ENCODE measurements at places on chromosomes 1 and 21. TPM values are rescaled to one million over a fixed set of nuclear protein-coding genes. Genes with fewer than 3 reads are reported as not detected.

Gene EFHD2
- 239 TPM for total RNA-seq

Gene VWA1
- total RNA-seq, result 18.3 TPM

Gene PHLDA3
- 156 TPM for total RNA-seq

Gene CRP
- total RNA-seq, result not detected

Gene KMO
- total RNA-seq, result 1.4 TPM

Gene PER3
- total RNA-seq, result 0.91 TPM

Gene FNBP1L
- 21.7 TPM for total RNA-seq

Gene TCHH
- 0.25 TPM for total RNA-seq

Gene CD34
- not detected for total RNA-seq

Gene PDPN
- total RNA-seq, result not detected

Gene OR2T35
- not detected for total RNA-seq

Gene OR2L8
- total RNA-seq, result not detected

Gene SYDE2
- total RNA-seq, result 0.88 TPM

Gene VWA5B1
- total RNA-seq, result not detected

Gene C1orf185
- total RNA-seq, result not detected

Gene PLCH2
- total RNA-seq, result 0.33 TPM

Gene SPRR1A
- total RNA-seq, result not detected

Gene RGSL1
- not detected for total RNA-seq

Gene SLC26A9
- 0.05 TPM for total RNA-seq

Gene ADAM30
- not detected for total RNA-seq

Gene AMY2A
- total RNA-seq, result not detected

Gene GUCA2A
- not detected for total RNA-seq

Gene MAD2L2
- 54.1 TPM for total RNA-seq

Gene LCE2B
- total RNA-seq, result not detected

Gene DHX9
- 163 TPM for total RNA-seq

Gene SEMA6C
- 1.8 TPM for total RNA-seq

Gene NBPF1
- 17.0 TPM for total RNA-seq

Gene AHCTF1
- 36.6 TPM for total RNA-seq

Gene S100A12
- total RNA-seq, result not detected

Gene ODF2L
- 10.2 TPM for total RNA-seq

Gene SPRR4
- total RNA-seq, result not detected

Gene SPRR2E
- not detected for total RNA-seq

Gene AK2
- 146 TPM for total RNA-seq

Data from A549 treated with CORT108297 at 1 μM for 4 hours (cell line).